Left renal cortex interstitium (tissue), 4 donors: ENCODE measurements at places on chromosomes 3 and 15. TPM values are rescaled to one million over a fixed set of nuclear protein-coding genes. Genes with fewer than 3 reads are reported as not detected.

The LRRC31 gene
- polyA plus RNA-seq, result 0.16 TPM

The LXN gene
- 28.7 TPM for polyA plus RNA-seq

The CHL1 gene
- 10.8 TPM for polyA plus RNA-seq

The EID1 gene
- polyA plus RNA-seq, result 321 TPM

The UBL7 gene
- 60.1 TPM for polyA plus RNA-seq

- DNase-seq, result no peak
These were observed 1.2 kb upstream of the EFCAB12 start for GRCh38 chr3:129429602-129430001.

DNA sequence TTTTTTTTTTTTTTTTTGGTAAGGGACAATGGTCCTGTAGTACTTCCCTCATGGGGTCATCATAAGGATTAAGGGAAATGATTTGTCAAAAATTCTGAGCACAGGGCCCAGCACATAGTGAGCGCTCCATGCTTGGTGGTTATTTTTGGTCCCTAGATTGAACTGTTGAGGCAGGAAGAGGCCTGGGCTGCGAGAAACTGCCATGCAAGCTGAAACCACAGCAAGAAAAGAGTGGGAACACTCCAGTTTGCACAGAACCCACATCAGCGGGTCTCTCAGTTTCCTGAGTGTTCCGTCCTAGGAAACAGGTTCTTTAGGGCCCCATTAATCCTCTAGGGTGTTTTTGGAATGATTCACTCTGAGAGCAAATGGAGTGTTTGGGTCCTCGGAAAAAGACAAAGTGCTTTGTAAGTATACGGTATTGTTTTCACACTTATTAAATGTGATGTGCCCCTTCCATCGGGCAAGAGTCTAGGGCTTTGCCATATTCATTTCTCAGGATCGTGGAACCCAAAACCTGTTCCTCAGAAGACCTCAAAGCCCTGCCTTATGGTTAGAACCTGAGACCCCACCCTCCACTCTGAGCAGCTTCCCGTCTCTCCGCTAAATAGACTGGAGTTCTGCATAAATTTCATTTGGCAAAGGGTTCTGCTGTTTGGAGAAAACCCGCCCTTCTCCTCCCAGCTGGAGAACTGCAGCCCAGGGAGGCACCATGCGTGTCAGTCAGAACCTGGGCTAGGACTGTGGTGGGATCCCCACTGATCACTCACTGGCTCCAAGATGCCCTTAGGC, 60.4 kb downstream of the SPSB4 start:
- DNase-seq, result no peak

DNA sequence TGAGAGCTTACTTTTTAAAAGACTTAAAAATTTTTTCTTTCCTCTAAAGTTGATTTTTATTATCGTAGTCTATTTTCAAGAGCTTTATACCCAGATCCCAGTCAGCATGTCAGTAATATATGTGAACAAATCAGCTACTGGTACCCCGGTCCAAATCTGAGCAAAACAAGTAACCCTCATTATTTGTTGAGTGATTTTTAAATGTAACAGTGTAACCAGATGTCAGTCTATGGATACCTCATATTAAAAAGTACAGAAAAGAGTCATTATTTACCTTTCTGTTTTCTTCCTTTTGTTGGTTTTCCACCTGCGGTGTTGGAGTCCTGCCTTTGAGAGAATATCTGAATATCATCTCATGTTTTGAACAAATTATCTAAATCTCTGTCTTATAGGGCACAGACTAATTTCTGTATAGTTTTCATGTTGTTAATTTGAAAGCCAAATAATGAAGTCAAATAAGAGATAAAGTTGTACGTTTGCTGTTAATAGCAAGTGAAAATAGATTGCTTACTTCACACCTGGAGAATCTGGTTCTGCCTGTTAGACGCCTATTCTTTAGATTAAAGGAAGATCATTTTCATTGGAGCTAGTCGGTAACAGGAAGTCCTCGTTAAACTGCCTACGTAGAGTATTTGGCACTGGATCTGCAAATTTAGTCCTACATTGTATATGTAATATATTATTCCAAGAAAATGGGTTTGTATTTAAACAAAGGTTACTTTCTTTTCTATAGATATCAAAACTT, at the start of gene STX19:
Gene STX19, minus strand, starts transcription at position 505 of the 745 bp plus-strand sequence. CDS start 13,328 bp downstream, outside the sequence.
- no peak for DNase-seq

GRCh38 chr3:33318710-33319380, 41.6 kb downstream of the FBXL2 start:
- no peak for DNase-seq

GRCh38 chr3:138371070-138371965, 22.9 kb downstream of the MRAS start:
- no peak for DNase-seq

DNA sequence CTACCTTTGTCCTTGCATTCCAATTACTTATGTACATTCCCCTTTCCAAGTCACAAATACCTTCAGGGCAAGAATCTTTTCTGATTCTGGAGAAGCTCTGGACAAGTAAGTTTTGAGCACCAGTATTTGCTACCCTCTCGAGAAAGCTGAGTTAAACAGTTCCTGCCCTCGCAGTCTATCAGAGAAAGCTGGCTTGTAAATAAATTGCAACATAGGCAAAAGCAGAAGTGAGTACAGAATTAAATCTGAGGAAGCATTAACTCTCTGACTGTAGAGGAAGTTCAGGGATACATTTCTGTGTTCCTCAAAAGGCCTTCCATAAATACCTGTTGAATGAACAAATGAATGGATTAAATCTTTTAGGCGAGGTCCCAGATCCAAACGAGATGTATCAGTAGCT, 1.2 kb downstream of the OSBPL11 start:
- no peak for DNase-seq

GRCh38 chr3:174125267-174125824, 727.8 kb downstream of the NLGN1 start:
- DNase-seq, result peak; percentile 11

DNA sequence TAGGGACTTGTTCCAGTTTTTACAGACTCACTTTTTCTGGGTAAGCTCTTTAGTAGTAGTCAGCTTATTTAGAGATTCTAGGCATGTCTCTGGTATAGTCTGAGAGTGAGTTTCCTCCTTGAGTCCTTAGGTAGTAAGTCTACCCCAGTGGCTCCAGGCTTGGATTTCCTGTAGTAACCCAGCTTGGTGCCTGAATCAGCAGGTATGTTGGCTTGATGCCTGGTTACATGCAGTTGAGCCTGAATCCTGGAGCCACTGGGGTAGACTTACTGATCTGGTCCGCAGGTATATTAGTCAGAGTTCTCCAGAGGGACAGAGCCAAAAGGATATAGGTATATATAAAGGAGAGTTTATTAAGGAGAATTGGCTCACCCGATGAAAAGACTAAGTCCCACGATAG, 85.8 kb upstream of the RBMS3 start:
- DNase-seq, result no peak

DNA sequence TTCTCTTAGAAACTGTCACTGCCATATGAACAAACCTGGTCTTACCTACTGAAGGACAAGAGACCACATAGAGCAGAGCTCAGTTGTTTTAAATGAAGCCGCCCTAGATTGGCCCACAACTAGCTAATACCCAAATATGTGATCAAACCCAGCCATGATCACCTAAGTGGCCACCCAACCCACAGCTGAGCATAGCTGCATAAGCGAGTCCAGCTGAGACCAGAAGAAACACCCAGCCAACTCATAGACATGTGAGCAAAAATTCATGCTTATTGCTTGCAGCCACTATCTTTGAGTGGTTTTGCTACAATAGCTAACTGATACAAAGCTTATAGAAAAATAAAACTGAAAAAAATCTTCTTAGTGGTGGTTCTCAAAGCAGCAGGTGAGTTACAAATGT, 124.3 kb upstream of the CPNE4 start:
- no peak for DNase-seq

DNA sequence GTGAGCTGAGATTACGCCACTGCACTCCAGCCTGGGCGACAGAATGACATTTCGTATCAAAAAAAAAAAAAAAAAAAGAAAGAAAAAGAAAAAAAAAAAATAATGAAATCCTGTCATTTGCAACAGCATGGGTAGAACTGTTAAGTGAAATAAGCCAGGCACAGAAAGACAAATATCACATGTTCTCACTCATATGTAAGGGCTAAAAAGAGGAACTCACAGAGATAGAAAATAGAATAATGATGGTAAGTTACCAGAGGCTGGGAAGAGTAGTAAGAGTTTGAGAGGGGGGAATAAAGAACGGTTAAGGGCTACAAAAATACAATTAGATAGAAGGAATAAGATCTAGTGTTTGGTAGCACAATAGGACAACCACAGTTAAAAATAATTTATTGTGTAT, 19.7 kb downstream of the DENND6A start:
- DNase-seq, result no peak

GRCh38 chr3:13401149-13401548, 19.0 kb downstream of the NUP210 start:
- no peak for DNase-seq

- no peak for DNase-seq
These were observed at the start of gene DVL3 for GRCh38 chr3:184154885-184155643. DVL3 (plus strand) TSS chr3:184155377; CDS start chr3:184155636, 259 bp downstream.

- DNase-seq, result peak; percentile 21
These were observed 466 bp downstream of the NFKBIZ start for GRCh38 chr3:101849714-101850245.

DNA sequence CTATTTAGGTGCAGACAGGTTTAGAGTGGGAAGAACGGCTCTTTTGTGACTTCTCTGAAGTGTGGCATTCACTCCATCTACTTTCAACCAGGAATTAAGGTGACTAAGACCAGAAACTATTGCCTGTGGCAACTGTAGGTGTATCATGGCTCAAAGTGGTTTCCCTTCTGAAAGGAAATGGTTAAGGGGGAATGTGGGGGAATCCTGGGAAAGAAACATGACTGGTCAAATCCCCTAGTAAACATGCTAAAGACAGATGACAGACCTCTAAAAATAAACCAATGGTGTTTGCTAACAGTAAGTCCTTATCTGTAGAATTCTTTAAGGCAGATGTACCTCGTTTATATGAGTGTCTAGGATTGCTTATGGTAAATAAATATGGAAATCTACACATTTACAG, 56.9 kb downstream of the MEGF11 start:
- no peak for DNase-seq

GRCh38 chr3:9689757-9690156, 13.9 kb upstream of the CPNE9 start:
- no peak for DNase-seq

GRCh38 chr15:59492389-59493377, 54.7 kb downstream of the FAM81A start:
- DNase-seq, result peak; percentile 54

DNA sequence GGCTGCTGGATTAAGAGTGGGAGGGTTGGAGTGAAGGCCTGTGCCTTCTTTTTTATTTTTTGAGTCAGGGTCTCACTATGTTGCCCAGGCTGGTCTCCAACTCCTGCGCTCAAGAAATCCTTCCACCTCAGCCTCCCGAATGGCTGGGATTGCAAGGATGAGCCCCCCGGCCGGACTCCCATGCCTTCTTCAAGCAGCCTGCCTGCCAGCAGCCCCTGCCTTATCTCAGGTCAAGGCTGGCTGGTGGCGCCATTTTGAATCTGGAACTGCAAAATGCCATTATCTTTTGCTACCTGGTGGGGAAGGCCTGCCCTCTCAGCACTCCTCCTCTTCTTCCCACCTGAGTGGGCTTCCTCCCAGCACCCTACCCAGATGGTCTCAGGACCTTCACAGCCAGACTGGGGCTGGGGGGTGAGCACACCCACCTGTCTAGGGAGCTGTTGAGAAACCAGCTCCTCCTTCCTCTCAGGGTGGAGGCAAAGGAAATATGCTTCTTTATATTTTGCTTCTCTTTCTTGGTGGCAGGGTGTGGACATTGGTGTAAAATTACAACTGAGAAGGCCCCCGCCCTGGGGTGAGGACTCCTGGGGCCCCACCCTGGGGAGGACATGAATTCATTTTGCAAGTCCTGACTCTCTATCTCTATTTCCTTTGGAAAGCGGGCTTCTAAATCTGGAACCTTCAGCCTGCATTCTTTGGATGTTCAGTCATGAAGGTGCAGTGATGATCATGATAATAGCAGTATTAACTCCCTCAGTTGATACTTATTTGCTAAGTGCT, 7.7 kb upstream of the FLNB start:
- no peak for DNase-seq

GRCh38 chr3:123044981-123045763, 17.6 kb upstream of the SEMA5B start:
- DNase-seq, result no peak

- no peak for DNase-seq
These were observed 128.7 kb downstream of the LRRN1 start for GRCh38 chr3:3927965-3928364.

DNA sequence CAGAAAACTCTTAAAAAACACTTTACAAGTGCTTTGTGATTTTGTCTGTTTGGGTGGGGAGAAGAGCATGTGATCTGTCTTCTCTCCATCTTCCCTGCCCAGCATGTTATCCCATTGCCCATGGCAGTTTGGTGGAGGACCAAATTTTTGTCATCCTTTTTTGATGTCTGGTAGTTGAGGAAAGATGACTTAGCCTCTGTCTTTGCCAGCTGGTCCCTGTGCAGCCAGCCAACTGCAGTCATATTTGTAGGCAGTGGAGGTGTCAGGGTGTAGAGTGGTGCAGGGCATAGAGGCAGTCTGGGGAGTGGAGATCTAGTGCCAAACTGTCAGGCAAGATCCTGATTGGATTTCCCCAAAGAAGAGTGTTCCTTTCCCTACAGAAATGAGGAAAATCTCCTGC, 40.7 kb downstream of the GASK1A start:
- no peak for DNase-seq
